ENCODE measurements at places on chromosomes 5 and 9. TPM values are rescaled to one million over a fixed set of nuclear protein-coding genes. Genes with fewer than 3 reads are reported as not detected.
A peak's percentile ranks its signal among the peaks of the same experiment; 100 is the strongest.

- DNase-seq = no peak
Observed at GRCh38 chr9:86955561-86955960, 8.3 kb upstream of the GAS1 start.

DNA sequence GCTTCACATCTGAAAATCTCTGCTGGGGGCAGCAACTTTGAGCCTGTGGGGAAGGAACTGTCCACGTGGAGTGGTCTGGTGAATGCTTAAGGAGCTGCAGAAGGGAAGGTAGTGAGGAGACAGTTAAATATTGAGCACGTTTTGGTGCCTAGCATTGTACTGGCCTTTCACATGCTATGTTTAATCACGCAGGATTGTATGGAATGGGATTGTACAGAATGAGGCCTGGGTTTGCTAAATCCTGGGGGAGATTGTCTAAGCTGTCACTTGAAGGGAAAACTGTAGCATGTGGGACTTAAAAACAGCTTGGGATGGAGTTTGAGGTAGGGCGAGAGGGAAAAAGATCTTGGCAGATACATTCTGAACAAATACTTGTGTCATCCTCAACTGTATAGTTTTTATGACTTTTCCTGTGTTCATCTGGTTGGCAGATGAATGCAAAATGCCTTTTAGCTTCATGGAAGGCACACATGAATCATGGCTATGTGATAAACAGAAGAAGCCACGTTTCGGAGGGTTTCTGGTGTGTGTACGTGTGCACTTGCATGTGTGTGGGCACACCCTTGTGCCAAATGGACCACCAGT lies 106.6 kb downstream of the TMC1 start:
- no peak for DNase-seq

- DNase-seq = no peak
Observed at GRCh38 chr5:50822761-50823160, 156.3 kb downstream of the PARP8 start.

- DNase-seq = peak; percentile 66
Observed at GRCh38 chr9:113150670-113151611, at the start of gene SLC31A2. TSS of gene SLC31A2 (plus strand) at chr9:113151007. CDS start at chr9:113151075, 68 bp downstream.

DNA sequence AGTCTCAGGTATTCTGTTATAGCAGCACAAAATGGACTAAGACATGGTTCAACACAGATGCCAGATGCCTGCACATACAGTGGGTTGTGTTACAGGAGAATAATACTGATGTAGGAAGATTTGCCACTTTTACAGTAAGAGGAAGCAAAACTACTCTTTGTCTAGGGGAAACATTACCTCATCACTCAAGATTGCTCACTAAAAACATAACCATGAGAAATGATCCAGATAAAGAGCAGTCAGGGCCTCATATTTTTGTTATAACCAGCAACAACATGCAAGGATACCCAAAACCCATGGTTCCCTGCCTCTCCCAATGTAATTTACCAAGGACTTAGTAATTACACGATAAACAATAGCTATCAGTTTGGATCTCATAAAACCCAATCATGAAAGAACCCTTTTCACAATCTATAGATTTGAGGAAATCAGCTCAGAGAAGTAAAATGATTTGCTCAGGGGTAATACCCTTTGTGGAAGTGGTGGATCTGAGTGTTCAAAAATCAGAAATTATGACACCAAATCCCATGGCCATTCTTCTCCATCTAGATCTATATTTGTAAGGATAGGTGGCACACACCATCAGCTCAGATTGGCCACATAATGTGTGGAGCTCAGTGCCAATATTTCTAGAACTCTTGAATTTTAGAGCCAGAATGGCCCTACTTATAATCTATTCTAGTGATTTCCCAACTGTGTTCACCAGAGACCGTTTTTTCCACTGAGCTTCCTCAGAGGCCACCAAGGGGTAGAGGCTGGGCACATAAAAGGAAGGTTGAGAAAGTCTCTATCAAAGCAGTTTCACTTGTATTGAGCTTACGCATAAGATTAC lies 27.8 kb downstream of the DPYSL3 start:
- DNase-seq = no peak

DNA sequence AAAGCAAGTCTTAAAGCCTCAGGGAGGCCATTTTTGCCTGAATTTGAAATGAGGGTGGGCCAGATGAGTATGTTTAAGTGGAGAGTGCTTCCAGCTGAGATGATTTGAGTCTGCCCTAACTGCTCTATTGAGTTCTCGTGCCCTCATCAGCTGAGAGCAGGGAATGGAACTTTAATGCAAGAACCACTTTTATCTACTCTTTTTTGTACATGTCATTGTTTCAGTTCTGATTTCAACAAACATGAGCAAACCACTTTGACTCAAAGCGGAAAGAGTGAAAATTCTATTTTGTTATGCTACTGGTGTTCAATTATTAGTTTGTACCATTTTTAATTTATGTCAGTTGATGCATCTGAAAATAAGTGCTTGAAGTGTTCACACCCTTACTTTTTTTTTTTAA lies 35.8 kb downstream of the DCAF10 start:
- no peak for DNase-seq

DNA sequence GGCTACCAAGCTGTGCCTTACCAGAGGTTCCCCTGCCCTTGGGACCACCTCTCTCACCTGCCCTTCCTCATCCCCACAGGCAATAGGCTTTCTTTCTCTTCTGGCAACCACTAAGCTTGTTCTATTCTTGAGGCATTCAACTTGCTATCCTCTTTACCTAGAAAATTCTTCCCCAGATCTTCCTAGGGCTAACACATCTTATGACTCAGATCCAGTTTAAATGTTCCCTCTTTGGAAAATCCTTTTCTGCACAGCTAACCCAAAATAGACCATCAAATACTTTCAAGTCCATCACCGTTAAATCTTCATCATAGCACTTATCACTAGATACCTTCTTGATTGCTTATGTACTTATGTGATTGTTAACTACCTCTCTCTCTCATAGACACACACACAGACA lies 93.7 kb downstream of the ENC1 start:
- DNase-seq = no peak

GRCh38 chr5:57979671-57980070 lies 480.2 kb downstream of the PLK2 start:
- DNase-seq = no peak

GRCh38 chr5:141234109-141234667 lies 11.0 kb upstream of the PCDHB15 start:
- DNase-seq = no peak

GRCh38 chr5:11692636-11693035 lies 211.6 kb downstream of the CTNND2 start:
- DNase-seq = no peak

DNA sequence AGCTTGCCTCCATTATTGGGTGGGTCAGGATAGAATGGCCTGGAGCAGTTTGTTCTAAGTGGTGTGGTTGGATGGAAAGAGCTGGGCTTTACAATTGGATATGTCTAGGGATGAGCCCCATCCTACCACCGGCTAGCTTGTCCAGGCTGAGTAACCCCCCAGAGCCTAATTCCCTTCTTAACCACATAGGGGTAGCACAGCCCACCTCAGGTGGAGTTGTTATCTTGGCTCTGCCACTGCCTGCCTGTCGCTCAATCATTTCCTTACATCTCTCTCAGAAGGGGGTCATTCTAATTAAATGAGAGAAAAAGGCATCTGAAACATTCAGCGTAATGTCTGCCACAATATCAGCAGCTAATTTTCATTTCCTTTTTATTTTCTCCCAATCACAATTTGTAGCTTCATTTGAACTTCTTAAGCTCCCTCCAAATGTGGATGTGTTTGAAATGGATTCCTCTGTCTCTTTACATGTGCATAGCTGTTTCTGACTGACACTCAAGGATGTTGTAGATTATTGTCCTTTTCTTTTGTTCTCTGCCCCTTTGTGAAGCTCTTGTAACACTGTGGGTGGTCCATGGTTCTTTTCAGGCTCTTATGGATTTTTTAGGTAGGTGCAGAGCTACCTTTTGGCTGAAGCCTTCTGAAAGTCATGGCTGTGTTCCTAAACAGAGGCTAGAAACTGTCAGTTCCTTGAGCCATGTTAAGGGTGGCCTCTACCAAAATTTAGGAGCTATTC lies 383.1 kb upstream of the KLF4 start:
- no peak for DNase-seq

DNA sequence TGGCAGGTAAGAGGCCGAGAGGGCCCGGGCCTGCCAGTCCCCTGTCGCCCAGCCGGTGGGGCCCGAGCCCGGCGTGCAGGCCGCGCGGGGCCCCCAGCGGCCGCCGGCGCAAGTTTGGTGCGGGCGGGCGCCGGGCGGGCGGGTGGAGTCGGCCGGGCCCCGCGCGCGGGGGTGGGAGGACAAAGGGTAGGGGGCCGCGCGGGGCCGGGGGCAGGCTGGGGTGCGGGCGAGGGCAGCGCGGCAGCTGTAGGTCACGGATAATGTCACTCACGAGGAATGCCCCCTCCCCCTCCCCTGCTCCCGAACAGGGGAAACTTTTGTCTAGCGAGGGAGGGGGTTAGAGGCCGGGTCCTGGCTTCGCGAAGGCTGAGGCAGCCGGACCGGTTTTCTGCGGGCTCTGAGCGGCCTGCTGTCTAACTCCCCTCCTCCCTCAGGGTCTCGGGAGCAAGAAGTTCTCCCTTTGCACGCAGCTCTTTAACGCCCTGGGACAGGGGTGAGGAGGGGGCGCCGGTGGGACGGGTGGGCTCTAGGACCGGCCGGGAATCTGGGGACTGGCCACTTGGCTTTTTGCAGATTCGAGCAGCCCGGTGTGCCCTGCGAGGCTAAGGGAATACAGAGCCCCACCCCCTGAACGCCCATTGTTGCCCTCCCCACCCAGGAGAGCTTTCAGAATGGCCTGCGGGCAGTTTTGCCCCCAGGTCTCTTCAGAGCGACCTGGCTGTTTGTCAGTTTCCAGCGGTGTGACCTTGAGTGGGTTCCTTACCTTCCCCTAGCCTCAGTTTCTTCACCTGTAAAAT lies 21.3 kb upstream of the NDST1 start:
- DNase-seq = no peak

GRCh38 chr9:97979788-97980478 lies 3.2 kb upstream of the ANP32B start:
- DNase-seq = no peak

- no peak for DNase-seq
Observed at GRCh38 chr9:100601216-100601615, 23.3 kb downstream of the CAVIN4 start.

SYK gene
- total RNA-seq = 18.1 TPM

STX17 gene
- 33.2 TPM for total RNA-seq

ITK gene
- total RNA-seq = 3.4 TPM

OR1J2 gene
- 3.2 TPM for total RNA-seq

OSTF1 gene
- total RNA-seq = 33.9 TPM

TAF1L gene
- not detected for total RNA-seq

Measured in thoracic aorta (tissue), 2 donors.